SK-MEL-5 (cell line): ENCODE measurements at places on chromosomes 13 and 19.

GRCh38 chr13:95003019-95003813, 290.9 kb upstream of the SOX21 start:
- no peak for DNase-seq

DNA sequence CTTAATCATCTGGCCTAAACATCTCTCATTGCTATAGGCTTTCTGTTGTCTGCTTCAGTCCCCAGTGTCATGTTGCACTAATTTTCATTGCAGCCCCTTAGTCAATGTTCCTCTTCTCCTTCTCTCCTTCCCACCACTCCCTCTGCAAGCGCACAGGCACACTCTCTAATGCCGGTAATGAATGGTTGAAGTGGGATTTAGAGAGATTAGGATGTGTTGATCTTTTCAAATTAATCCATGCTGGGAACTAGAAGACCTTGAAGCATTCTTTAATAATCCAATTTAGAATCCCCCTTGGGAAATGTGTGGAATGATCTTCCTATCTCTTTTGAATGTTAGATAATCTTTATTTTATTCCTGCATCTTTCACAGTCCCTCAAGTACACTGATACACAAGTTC, 33.2 kb upstream of the NDFIP2 start:
- DNase-seq, result no peak

DNA sequence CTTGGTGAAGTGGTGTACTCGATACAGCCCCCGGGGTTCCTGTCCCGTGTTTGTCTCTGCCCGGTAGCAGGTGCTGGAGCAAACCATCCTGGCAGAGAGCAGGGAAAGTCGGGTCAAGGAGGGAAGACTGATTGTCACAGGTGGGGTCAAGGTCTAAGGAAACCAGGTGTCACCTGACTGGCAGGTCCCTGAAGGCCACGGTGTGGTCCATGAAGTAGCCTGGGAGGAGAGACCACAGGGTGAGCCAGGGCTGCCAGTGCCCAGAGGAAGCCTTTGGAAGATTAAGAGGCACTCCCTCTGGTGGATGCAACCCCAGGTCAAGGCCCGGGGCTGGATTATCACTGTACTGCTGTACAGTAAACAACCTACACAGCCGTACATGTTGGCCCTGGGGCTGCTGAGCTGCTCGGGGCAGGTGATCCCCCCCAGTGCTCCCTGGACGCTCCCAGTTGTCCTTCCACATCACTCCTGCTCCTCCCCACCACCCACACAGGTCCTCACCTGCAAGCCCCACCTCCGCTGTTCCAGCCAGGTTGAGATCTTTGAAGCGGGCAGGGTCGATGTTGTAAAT, 6.0 kb upstream of the CCER2 start:
- DNase-seq, result peak; percentile 34

DNA sequence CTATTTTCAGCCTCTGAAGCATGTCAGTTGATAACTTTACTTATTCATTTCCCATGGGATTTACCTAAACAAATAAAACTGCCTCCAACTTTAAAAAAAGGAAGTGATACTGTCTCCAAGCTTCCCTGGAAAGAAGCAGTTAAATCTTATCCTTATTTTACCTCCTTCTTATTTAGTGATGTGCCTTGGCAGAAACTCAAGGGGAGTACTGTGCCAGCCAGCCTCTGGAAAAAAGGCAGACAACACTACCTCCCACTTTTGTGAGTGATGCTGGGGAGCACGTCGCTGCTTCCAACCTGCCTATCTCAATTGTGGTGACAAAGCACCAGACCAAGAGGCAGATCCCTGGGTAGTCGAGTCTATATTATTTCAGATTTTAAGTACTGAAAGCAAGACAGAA, 765.6 kb downstream of the DIAPH3 start:
- peak; percentile 15 for DNase-seq

GRCh38 chr19:18846862-18847548, 15.2 kb downstream of the UPF1 start:
- peak; percentile 72 for DNase-seq

- no peak for DNase-seq
Observed at GRCh38 chr19:3516675-3517207, 10.6 kb downstream of the FZR1 start.

DNA sequence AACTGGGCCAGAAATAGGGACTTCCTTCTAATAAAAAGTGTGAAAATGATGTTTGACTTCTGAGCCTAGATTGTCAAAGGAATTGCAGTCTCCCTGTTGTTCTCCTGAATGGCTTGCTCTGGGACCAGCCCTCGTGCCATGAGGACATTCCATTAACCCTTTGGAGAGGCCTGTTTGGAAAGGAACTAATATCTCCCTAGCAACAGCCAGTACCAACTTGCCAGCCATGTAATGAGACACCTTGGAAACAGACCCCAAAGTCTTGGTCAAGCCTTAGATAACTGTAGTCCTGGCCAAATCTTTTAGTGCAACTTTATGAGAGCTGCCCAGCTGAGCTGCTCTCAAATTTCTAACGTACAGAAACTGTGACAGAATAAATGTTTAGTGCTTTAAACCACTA, 8.2 kb upstream of the SIAH3 start:
- DNase-seq, result no peak

DNA sequence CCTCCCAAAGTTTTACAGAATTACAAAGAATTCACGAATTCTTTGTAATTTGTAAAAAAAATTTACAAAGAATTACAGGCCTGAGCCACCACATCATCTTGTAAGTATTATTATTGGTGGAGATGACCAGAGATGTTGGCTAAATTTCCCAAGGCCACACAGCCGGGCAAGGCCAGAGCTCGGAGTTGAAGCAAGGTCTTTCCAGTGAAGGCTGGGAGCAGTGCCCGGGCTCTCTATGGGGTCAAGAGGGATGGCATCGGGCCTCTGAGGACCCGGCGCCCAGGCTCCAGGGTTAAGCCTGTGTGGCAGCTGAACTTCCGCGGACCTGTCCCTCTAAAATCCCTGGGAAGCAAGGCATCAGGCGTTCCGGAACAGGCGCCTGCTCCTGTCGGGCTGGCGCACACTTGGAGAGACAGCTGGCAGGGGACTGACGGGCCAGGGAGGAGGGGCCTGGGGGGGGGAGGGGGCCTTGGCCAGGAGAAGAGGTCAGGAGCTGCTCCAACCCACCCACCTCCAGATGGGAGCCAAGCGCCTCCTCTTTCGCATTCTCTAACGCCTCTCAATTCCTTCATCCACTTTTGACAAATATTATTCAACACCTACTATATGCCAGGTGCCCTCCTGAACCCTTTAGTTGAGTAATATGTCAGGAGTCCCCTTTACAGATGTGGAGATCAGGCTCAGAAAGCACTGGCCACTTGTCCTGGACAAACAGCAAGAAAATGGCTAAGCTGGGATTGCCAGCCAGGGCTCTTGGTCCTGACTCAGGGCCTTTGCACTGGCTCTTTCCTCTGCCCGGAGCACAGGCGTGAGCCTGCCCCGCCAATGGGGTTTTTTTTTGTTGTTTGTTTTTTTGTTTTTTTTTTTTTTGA, 36.8 kb upstream of the SEMA6B start:
- DNase-seq, result no peak

GRCh38 chr19:5811117-5811516, 6.2 kb downstream of the NRTN start:
- no peak for DNase-seq

GRCh38 chr19:13022859-13023636, 27.8 kb downstream of the NFIX start:
- DNase-seq, result peak; percentile 69

DNA sequence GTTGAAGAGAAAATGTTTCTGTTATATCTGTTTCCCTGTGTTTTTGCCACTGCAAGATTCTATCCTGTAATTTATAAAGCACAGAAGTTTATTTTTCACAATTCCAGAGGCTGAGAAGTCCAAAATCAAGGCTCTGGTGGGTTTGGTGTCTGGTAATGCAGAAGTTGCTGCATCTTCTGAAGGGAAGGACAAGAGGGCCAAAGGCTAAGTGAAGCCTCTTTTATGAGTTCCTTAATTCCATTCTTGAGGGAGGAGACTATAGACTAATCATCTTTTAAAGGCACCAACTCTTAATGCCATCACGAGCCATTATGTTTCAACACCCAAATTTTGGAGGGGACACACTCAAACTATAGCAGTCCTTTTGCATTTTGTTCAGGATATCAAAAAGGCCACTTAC, 34.1 kb upstream of the WDFY2 start:
- no peak for DNase-seq

- DNase-seq, result no peak
Observed at GRCh38 chr19:34960103-34960805, 3.8 kb downstream of the ZNF792 start.

DNA sequence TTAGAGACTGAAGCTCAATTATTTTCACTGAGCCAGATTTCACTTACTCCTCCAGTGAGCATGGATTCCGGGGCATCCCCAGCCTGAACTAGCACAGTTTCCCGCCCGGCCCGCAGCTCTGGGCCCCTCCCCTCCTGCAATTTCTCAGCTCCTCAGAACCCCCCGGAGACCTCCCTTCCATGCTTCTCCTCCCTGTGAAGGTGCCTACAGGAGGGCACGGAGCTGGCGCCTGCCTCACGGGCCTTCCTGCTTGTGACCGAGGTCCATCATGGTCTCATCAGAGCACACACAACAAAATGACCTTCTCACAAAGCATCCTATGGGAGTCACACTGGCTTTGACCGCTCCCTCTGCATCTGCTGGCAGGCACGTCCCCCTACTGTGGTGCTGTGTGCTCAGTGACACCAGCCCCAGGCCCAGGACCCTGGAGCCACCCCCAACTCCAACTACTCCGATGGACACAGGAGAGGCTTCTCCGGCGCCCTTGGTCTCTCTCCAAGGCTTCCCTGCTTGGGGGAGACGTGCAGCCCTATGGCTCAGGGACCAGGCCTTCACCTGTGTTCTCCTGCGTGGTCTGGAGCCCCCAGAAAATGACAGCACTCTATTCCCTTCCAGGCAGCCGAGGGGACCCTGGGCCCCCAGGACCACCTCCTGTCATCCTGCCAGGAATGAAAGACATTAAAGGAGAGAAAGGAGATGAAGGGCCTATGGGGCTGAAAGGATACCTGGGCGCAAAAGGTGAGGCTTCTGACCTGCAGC, 77.1 kb downstream of the RAB20 start:
- no peak for DNase-seq

- DNase-seq, result no peak
Observed at GRCh38 chr13:110907301-110907700, 7.6 kb downstream of the ANKRD10 start.

- peak; percentile 42 for DNase-seq
Observed at GRCh38 chr13:20847296-20847695, 55.2 kb downstream of the XPO4 start.

DNA sequence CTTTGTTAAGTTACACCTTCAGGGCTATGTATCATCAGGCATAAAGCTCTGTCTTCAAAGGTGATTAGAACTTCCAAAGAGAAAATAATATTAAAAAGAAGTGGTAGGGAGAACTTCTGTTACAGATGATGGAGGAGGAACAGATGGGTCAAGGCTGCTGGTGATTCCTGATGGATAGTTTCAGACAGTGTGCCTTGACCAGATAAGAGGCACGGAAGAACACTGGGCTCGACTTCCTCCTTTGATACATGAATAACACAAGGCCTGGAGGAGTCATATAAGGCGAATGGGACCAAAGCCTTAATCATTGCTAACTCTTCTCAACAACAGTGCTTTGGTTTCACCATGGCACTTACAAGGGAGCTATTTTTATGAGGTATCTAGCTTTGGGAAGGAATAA, 128.1 kb upstream of the RXFP2 start:
- DNase-seq, result no peak

DNA sequence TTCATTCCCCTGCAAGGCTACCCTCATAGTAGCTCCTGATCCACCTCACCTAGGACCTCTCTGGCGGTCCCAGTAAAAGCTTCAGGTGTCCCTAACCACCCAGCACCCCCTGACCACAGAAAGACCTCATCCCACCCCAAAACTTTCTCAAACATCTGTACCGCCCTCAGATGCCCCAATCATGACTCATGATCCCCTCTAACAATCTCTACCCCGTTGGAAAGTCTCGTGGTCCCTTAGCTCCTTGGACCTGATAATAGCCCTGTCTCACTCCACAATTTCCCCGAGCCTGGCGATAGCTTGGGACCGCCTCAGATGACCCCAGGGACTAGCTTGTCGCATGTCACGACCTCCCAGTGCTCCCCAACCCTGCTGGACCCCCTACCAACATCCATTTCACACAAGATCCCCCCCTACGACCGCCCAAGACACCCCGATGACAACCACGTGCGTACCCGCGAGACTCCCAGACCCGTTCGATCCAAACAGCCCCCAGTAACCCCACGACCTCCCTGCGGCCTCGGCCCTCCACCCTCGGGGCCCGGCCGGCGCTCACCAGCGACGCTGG, 450 bp downstream of the NDUFA11 start:
- DNase-seq, result no peak

DNA sequence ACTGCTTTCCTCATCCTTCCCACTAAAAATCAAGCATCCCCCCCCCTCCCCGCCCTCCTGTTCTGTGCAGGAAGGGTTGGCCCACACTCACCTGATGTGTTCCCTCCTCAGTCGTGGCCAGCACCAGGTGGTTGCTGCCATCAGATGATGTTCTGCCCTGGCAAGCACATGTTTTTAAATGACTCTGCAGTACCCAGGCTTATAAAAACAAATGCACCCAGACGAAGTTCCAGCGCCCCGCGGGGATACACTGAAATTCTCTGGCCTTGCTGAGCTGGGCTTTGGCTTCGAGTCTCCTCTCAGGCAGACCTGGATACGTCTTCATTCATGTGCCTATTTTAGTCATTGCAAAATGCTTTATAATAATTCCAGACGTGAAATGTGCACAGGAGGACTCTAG, 316.3 kb downstream of the DLEU7 start:
- no peak for DNase-seq
